ENCODE measurements at places on chromosomes 6 and 20. TPM values are rescaled to one million over a fixed set of nuclear protein-coding genes. Genes with fewer than 3 reads are reported as not detected.

Gene CYP24A1
- not detected for total RNA-seq

Gene ADGRG6
- 0.24 TPM for total RNA-seq

Gene MUC21
- not detected for total RNA-seq

Gene PCK1
- total RNA-seq: not detected

Gene TMEM170B
- 1.8 TPM for total RNA-seq

Gene C2
- total RNA-seq: 0.55 TPM

Gene GRIK2
- total RNA-seq: not detected

Gene RIPOR2
- total RNA-seq: 234 TPM

Gene VPS52
- total RNA-seq: 98.0 TPM

Gene RBBP8NL
- total RNA-seq: not detected

Gene HLA-DOB
- total RNA-seq: 13.7 TPM

Gene BTN1A1
- total RNA-seq: not detected

Gene SMOC2
- total RNA-seq: not detected

Gene SH3BGRL2
- 1.6 TPM for total RNA-seq

Gene THBD
- total RNA-seq: 2.8 TPM

Gene SLC35F1
- total RNA-seq: not detected

Gene SPATS1
- not detected for total RNA-seq

Gene HSPA12B
- total RNA-seq: not detected

Gene UBE2V1
- total RNA-seq: 194 TPM

Gene TMEM217
- total RNA-seq: 2.1 TPM

Gene SCUBE3
- 0.31 TPM for total RNA-seq

Gene PCSK2
- not detected for total RNA-seq

Gene TMEM200A
- total RNA-seq: 0.52 TPM

Gene RPP21
- total RNA-seq: 24.6 TPM

Gene SLC22A16
- not detected for total RNA-seq

Data from natural killer cell (primary cell).